Stimulated activated CD4-positive, alpha-beta T cell treated with anti-CD3 and anti-CD28 coated beads, Interleukin-15, amount 100 ng/mL, for 48 hours (primary cell): ENCODE measurements at places on chromosomes 2 and 18.

DNA sequence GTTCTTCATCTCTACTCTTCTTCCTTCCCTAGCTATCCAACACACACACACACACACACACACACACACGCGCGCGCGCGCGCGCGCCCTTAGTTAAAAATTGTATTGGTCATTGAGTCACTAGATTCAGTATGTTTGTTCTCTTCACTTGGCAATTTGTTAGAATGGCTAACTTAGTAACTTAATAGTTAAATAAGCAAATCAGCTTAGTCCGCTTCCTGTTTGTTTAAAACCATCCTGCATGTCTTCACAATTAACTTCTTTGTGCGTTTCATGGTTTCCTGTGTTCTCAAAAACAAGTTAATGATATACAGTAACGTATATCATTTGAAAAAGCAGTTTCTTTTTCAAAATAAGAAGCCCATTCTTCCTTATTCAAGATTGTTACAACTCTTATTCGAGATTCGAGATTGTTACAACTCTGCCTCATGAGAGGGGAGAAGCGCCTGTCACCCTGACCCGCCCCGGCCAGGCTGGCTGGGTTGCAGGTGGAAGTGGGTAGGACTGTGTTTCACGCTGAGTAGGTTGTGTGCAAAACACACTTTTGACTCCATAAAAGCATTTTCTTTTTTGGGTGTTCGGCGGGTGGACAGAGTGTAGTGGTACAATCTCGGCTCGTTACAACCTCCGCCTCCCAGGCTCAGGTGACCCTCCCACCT is 9.5 kb upstream of the CNNM3 start:
- DNase-seq = no peak

GRCh38 chr2:33086400-33087015 is 139.8 kb downstream of the LTBP1 start:
- no peak for DNase-seq

GRCh38 chr2:145755019-145755837 is 1235.3 kb upstream of the ZEB2 start:
- DNase-seq = no peak

GRCh38 chr2:150091846-150092245 is 395.6 kb downstream of the RND3 start:
- no peak for DNase-seq

DNA sequence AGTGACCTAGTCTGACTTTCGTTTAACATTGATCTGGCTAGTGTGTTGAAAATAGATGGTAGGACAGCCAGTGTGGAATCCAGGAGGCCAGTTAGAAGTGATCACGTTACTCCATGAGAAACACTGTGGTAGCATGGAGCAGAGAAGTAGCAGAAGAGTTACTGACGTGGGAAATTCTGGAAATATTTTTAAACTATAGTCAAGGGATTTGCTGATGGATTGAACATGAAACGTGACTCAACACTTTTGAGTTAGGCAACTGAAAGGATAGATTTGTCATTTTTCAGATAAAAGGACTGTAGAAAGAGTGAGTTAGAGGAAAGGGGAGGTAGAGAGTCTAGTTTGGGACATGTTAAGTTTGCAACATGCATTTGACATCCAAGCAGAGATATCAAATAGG is 130.4 kb downstream of the IRS1 start:
- DNase-seq = no peak

DNA sequence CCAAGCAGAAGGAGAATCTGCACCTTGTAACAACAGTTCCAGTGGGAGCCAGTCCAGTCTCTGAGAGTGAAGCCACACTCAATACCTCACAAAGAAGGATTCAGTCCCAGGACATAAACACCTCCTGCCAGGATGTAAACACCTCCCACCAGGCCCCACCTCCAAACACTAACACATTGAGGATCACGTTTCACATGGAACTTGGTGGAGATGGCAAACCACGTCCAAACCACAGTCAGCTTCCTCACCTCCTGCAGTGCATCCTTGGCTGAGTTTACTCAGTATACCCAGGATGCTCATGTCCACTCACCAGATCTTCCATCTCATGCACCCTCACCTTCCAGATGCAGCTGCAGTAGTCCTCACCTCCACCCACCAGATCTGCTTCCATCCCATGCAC is 37.8 kb upstream of the TMEM18 start:
- DNase-seq = no peak

DNA sequence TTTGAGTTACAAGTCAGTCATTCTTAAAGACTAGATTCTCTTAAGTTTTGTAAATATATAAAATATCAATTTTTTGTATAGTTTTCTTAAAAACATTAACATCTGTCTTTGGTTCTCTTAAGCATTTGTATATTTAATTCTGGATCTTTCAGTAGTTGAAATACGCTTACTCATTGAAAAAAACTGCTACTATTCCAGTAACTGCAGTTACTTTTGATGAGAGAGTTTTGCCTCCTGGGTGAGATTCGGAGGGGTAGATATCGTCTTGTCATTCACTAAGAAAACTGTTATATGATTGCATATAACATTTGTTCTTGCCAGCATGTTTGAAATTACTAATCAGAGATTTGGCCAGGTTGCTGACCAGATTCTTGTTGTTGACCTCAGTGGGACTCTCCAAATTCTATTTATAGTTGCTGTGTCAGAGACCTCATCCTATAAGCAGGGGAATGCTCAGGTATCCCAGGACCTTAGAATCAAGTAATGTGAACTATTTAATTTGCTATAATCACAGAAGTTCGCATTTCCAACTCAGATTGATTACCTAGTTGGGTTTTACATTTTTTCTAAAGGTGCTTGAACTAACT is 7.9 kb downstream of the AGPS start:
- DNase-seq = no peak

GRCh38 chr2:160213511-160213910 is 13.4 kb upstream of the ITGB6 start:
- DNase-seq = no peak

- DNase-seq = peak; percentile 71
Observed at GRCh38 chr2:127081826-127082633, 24.9 kb downstream of the BIN1 start.

DNA sequence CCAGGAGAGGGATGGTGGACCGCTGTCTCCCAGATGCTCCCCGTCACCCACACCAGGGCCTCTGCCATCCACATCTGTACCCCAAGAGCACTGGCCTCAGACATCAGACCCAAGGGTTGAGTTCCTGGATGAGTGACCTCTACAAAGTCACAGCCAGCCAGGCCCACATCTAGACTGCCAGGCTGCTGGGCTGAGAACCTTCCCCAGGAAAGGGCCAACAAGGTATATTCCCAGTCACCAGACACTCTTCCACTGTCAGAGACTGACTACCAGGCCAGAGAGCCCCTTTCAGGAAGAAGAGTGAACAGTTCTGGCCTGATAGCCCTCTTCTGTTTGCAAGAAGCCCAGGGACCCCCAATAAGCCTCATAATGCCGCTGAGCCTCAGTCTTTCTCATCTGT is 44.3 kb downstream of the C1QL2 start:
- no peak for DNase-seq

DNA sequence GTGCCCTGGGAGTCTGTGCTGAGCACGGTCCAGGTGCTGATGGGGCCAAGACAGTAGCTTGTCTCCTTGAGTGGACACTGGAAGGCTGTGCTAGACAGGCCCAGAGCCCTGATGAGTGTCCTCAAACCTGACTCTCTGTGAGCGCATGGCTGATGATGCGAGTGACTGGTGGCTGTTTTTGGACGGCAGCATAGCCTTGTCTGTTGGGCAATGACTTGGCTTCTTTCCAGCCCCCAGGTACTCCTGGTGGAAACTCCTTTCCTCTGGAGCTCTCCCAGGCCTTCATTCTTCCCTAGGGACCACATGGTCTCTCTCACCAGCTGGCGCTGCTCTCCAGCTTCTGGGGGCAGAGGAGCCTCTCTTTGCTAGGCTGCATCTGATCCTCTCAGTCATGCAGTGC is 207.6 kb upstream of the SMIM21 start:
- no peak for DNase-seq

- no peak for DNase-seq
Observed at GRCh38 chr18:11666831-11667230, 22.2 kb upstream of the GNAL start.

DNA sequence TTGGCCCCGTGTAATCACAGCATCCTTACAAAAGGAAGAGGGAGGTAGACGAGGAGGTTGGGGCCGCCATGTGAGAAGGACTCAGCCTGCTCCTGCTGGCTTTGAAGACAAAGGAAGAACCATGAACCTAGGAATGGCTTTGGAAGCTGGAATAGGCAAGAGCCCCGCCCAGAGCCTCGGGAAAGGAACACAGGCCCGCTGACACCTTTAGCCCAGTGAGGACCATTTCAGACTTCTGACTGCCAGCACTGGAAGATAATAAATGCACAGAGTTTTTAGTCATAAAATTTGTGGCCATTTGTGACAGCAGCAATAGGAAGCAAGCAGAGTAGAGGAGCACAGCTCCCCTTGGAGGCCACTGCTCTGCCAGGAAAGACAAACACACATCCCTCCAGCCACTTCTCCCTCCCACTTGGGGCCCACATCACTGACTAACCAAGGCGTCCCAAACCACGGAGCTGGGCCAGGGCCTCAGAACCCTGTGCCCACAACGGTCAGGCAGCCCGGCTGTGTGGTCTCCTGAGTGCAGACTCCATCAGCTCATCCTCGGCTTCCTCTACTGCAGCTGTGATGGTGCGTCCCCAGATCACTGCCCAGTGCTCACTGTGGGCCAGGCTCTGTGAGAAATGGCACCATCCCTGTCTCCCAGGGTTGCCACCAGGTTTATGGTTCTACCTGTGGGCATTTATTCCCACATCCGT is 39.7 kb downstream of the TFCP2L1 start:
- DNase-seq = no peak

DNA sequence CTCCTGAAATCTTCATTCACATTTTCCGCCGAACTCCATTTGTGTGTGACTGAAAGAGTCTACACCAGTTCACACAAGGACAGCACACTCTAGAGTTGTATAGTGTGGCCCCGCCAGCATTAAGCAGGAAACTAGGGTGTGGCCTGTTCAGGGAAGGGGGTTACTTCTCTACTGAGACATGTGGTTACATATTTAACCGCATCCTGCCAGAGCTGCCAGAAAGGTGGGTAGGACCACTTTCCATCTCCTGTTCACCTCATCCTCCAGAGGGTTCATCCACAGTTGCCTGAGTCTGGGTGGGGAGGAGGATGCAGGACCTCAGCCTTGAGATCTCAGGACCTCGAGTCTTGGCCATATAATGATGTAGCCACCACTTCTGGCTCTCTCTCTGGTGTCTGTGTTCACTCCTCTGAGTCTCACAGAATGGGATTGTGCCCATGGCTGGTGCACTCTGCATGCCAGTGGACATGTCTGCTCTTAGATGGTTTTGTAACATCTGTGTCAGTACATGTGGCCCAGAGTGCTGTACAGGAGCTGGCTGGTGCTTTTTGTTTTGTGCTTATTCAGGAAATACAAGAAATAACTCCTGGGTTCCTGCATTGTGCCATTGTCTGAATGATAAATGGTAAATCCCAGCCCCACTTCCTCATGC is 7.7 kb upstream of the SP140L start:
- peak; percentile 64 for DNase-seq

DNA sequence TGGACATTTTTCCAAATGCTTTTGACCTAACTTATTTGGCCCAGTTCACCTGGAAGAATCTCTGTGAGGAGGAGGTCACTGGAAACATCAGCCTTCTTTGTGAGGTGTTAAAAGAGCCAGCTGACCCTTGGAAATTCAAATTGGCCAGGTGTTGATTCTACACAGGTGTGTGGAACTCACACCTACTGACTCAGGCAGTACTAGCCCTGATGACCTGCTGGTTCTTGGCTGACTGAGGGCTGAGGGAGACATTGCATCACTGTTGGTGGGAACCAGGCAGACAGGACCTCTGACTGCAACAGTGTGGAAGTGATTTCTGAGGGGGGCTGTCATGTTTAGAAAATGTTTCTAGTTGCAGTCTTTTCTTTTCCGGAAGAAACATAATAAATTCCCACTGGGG is 242.2 kb upstream of the LRRTM1 start:
- no peak for DNase-seq

GRCh38 chr2:62570861-62571698 is 65.1 kb upstream of the TMEM17 start:
- peak; percentile 3 for DNase-seq

GRCh38 chr18:77102259-77103040 is 30.1 kb downstream of the MBP start:
- DNase-seq = no peak

GRCh38 chr18:26017929-26018328 is 72.5 kb downstream of the SS18 start:
- DNase-seq = no peak

DNA sequence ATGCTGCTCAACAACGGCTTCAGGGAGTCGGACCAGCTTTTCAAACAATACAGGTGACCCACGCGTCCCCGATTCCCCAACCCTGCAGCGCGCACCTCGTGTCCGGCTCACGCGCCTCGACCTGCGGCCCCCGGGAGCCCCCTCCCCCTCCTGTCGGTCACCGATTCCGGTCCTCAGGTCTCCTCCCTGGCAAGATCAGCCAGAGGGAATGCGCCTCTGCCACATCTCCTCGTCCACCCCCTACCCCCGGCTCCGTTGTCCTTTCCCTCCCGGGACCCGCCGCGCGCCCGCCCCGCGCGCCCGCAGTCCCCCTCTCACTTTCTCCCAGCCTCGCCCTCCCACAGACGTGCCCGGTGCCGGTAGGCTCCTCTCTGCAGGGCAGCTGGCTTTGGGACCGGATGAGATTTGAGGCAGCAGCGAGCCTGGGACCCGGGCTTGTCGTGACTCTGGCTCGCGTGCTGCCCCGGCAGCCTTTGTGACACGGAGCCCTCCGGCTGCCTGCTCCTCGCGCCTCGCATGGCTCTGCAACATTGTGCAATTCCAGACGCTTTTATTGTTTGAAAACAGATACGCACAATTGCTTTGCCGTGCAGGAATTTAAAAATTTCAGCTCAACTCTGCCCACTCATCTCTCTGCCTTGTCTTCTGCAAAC is 558 bp downstream of the TTC39C start:
- peak; percentile 44 for DNase-seq

- DNase-seq = no peak
Observed at GRCh38 chr18:55109818-55110414, 150.7 kb upstream of the CCDC68 start.

DNA sequence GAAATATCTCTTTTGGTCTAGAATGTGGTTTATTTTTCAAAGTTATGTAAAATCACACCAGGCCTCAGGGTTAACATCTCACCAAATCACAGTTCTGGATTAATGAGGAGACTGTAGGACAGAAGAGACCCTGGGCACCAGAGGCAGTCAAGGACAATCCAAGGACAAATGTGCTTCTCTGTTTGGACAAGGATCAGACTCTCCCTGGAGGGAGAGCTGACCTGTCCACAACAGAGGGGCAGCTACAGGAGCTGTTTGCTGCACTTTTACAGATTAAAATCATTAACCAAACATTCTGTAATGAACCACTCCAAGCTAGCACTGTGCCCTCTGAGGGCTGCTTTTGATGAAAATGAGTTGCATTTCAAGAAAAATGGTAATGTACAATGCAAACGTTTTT is 690.6 kb upstream of the SLC8A1 start:
- no peak for DNase-seq

- no peak for DNase-seq
Observed at GRCh38 chr2:40434731-40435271, 17.1 kb downstream of the SLC8A1 start.
